ENCODE measurements at places on chromosomes 7 and 10.

- DNase-seq, result no peak
Observed at GRCh38 chr10:93567277-93568104, 1.0 kb downstream of the FFAR4 start.

- DNase-seq, result no peak
Observed at GRCh38 chr10:75611993-75612372, 180.6 kb downstream of the LRMDA start.

- DNase-seq, result no peak
Observed at GRCh38 chr10:88881922-88882645, 2.0 kb downstream of the STAMBPL1 start.

DNA sequence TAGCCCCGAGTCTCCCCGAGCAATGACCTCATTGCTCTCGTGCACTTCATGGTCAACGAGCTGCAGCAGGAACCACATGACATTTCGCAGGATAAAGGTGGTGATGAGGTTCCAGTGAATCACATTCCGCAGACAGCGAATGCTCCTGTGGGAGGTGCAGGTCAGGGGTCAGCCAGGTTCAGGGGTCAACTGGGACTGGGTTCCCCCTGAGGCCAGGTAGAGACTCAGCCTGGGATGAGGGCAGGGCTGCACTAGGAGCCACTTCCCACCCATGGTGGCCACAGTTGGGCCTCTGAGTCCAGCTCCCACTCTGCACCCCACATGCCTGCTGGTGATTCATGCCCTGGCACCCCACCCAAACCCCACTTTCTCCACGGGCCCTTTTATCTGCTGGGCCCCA lies 17.2 kb downstream of the CRHR2 start:
- DNase-seq, result no peak

DNA sequence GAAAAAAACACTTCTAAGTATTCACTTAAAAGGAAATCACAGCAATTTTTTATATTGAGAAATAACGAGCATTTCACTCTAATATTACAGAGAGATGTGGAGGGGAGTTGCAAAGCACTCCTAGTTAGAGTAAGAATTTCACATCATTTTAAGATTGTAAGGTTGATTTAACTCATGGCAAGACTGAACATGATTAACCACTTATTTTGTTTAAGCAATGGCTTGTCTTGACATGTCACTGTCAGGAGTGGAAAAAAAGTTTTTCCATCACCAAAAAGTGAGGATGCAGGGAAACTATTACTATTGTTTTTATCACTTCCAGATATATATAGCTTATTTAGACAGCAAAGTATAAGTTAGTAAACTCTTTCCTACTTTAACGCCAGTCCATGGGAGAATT lies 27.1 kb downstream of the CD36 start:
- no peak for DNase-seq

GRCh38 chr10:132600416-132600815 lies 62.8 kb downstream of the INPP5A start:
- no peak for DNase-seq

- no peak for DNase-seq
Observed at GRCh38 chr7:95095966-95096540, 188.7 kb downstream of the PPP1R9A start.

DNA sequence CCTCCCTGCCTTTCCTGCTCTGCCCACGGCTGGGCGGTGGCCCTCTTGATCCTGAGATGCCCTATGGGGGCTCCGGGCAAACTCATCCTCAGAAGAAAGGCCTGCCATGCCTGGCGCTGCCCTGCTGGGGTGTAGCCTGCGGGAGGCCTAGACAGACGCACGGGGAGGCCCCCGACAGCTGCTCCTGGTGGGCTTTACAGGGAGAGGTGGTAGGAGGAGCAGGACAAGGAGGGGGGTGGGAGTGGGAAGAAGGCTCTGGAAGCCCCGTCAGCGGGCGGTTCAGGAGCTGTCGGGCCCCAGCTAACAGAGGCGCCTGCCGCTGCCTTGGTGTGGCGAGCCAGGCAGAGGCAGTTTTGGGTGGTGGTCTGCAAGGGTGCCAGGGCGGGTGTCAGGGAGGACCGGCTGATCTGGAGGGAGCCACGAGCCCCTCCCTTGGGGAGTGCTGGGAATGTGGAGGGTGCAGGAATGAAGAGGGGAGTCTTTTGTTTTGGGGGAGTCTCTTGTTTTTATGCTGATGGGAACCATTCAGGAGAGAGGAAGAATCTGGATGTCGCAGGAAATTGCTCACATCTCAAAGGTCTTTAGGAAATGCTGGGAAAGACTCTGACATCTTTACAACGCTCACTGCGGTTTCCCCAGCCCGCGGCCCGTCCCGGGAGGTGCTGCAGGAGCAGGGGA lies 63.5 kb downstream of the CFAP46 start:
- no peak for DNase-seq

DNA sequence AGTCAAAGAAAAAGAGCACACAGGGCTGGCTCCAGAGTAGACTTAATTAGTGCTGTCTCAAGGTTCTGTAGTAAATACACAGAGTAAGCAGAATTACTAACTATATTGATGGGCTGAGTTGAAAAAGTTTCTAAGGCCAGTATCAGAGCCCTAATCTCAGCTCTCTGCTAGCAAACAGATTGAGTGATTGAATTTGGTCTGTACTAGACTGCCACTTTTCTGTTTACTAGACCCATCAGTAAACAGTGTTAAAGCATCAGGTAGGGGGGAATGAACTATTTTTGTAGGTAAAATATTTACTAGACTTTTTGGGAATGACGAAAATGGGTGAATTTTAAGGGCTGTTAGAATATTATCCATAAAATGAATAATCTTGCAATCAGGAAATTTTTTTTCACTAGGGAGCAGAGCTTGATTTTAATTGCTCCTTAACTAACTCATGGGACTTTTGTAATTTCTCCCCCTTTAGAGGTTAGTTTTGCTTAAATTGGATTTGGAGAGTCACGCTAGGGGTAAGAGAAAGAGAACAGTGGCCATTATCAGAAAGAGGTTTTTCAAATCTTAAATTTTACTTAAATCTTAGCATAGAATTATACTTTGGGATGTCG lies 37.3 kb upstream of the RASGEF1A start:
- no peak for DNase-seq

DNA sequence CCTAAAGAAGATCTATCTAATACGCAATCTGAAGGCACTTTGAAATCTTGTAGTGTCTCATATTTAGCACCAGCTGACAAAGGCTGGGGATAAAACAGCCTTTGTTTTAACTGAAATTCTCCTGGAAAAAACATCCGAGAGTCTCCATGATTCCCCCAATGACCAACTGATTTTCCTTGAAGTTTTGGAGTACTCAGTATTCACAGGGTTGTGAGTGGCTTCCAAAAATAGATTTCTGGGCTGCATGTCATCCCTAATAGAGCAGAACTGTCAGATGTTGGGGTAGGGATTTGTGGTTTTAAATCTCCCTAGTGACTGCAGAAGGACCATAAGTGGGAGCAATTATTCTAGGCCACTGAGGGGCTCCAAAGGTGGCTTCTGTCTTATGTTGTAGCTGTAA lies 206.4 kb downstream of the TAX1BP1 start:
- DNase-seq, result no peak

DNA sequence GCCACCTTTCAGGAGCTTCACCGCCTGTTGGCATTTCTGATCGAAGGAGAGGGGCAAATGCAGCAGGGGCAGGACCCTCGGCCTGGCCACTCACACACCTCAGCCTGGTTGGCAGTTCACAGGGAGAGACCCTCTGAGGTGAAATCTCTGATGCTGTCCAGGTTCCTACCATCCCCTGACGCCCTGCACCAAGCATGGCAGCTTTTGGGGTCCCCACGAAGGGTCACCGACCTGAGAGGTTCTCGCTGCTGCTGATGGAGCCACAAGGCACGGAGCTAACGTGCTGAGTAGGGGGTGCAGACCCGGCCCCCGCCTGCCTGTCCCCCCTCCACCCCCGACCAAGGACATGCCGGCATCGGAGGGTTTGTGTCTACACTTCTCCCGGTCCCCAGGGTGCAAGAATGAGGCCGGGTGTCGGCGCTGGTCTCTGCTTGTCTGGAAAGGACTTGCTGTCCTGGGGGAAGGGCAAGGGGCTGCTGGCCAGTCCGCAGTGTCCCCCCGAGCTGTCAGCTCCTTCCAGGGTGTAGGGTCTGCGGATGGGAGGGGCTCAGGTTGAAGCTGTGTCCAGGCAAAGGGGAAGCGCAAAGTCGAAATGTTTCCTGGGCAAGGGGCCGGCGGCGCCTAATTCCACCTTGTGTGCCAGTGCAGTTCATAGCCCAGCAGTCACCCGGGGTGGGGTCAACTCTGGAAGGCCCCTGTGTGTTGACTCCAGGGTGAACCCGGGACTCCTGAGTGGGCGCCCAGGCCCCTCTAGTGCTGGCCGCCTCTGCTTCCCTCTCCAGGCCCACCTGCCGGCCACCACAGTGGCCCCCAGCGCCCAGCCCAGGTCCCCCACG lies 132.6 kb downstream of the DNAJB6 start:
- DNase-seq, result no peak

- DNase-seq, result no peak
Observed at GRCh38 chr10:129552119-129552518, 85.1 kb downstream of the MGMT start.

- no peak for DNase-seq
Observed at GRCh38 chr10:97020452-97021400, 165.0 kb downstream of the SLIT1 start.

DNA sequence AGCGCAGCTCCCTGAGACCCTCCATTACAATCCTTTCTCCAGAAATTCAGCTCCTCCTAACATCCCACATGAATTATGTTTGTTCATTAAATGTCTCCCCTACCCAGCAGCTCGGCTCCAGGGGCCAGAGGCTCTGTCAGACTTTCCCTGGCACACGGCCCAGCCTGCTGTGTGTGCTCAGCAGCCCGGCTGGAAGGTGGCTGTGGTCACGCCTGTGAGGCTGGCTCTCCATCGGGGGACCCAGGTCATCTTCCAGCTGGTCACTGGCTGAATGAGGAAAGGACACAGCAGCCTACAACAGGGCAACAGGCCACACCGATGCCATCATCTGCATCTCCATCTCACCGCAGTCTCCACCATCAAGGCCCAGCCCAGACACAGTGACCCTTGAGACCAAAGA lies 219.8 kb downstream of the MAD1L1 start:
- DNase-seq, result no peak

DNA sequence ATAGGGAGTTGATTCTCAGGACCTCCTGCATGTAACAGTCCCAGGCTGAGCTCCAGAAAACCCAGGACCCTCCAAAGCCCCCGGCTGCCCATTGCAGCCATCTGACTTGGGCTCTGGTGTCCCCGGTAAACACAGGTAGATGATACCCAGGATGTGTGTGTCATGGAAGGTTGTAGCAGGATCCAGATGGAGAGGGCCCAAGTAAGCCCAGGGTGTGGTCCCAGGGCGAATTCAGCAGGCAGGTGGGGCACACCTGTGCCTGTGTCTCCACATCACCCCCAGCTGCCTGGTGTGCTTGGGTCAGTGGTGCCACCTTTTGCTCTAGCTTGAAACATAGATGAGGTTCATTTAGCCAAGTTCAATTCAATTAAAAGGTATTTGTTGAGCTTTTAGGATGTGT lies 524.1 kb downstream of the GLRX3 start:
- no peak for DNase-seq

DNA sequence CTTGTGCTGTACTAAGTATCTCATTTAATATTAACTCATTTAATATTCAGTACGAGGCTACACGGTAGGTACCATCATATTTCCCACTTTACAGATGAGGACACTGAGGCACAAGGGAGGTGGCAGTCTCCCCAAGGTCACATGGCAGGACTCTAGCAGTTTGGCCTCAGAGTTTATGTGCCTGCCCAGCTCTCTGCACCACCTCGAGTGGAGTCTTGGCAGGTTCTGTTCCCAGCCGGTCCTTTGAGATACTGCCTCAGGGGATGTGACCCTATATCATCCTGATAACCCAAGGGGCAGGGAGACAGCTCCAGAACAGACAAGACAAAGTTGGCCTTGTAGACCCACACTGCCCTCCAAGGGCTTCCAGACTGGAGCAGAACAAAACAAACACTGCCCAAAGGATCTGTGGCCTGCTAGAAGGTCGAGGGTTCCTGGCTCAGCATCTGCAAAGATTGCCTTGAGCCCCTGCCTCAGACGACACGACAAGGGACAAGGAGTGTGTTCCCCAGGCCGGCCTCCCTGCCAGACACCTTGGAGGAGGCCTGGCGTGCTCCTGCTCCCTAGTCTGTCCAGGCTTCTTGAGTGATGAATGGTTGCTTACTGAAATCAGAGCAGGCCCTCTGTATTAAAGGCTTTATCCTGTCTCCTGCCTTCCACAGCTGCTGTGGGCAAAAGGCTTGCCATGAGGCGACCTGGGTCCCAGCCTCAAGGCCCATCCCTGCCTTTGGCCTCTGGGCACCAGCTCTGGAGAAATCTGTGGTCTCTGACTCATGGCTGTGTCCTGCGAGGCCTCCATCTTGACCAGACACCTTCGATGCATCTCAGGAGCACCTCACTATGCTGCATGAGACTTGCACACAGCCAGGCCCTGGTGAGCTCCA lies 3.9 kb upstream of the PWWP2B start:
- DNase-seq, result no peak

- no peak for DNase-seq
Observed at GRCh38 chr10:44965104-44965503, 5.5 kb downstream of the RASSF4 start.

DNA sequence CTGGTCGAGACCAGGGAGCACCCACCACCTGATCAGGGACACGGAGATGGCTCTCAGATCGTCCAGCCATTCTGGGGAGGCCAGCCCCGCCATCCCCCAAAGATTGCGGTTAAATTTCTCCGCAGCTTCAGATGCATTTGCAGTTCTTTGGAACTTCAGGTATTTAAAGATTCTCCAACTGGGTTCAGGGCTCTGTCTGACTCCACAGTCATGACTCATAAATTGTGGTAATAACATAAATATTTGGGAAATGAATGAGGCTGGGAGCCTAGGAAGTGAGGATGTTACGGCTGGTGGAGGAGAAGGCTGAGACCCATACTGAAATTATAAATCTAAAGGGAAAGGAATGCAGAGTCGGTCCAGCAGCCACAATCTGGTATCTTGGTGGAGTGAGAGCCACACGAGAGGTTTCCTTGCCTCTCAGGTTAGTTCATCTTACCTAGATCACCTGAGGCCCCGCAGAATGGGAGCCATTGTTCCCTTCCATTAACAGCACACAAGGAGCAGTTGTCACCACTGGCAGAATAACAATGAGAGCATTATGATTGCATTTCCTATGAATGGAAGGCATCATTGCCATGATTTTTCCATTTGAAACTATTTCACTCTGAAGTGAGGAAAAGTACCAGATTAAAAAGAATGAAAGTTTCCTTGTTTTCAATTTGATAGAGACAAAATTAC lies 26.7 kb upstream of the DNAJB6 start:
- DNase-seq, result no peak

- no peak for DNase-seq
Observed at GRCh38 chr7:73920406-73921134, 59.6 kb downstream of the TMEM270 start.

DNA sequence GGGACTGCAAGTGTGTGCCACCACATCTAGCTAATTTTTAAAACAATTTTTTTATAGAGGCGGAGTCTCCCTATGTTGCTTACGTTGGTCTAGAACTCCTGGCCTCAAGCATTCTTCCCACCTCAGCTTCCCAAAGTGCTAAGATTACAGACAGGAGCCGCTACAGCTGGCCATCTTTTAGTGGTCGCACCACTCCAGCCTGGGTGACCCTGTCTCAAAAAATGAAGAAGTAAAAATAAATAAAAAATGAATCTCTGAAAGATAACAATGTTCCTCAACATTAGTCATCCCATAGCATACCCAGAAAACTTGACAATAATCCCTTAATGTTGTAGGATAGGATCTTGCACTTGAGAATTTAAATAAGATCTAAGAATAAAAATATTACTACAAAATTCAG lies 18.2 kb downstream of the WBP1L start:
- no peak for DNase-seq

All from CD4-positive, alpha-beta T cell treated with Interleukin-4 for 1 hour (primary cell).